ENCODE measurements at places on chromosomes 4 and X. TPM values are rescaled to one million over a fixed set of nuclear protein-coding genes. Genes with fewer than 3 reads are reported as not detected.
A peak's percentile ranks its signal among the peaks of the same experiment; 100 is the strongest.

DNA sequence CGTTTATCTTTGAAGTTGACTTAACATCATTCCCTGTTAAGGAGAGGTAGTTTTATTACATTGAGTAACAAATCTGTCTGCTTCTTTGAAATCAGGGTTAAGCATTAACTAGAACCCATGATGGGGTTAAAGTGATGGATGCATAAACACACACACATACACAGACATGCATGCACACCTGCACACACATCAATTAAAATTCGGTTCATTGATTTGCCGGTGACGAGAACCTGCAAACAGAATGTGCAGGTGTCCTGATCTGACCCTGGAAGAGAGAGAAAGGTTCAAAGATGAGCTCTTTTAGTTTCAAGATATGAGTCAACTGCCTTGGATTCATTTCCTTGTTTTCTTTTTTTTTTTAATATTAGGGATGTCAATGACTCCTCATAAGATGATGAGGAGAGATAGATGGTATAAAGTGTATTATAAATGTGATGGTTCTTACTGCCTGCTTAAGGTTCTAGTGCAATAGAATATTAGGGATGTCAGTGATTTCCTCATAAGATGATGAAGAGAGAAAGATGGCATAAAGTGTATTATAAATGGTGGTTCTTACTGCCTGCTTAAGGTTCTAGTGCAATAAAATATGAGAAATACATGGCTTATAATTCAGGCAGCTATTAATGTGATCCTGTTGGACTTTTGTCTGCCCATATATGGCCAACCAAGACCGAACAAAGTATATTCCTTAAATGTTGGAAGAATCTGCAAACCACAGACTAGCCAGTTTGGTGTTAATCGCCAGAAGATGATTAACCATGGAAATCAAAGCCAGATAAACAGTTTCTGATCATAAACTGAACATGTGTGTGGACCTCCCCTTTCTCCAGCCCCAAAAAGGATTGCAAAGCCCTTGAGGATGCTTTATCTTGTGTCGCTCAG lies 14.1 kb upstream of the CD99 start:
- DNase-seq = no peak

DNA sequence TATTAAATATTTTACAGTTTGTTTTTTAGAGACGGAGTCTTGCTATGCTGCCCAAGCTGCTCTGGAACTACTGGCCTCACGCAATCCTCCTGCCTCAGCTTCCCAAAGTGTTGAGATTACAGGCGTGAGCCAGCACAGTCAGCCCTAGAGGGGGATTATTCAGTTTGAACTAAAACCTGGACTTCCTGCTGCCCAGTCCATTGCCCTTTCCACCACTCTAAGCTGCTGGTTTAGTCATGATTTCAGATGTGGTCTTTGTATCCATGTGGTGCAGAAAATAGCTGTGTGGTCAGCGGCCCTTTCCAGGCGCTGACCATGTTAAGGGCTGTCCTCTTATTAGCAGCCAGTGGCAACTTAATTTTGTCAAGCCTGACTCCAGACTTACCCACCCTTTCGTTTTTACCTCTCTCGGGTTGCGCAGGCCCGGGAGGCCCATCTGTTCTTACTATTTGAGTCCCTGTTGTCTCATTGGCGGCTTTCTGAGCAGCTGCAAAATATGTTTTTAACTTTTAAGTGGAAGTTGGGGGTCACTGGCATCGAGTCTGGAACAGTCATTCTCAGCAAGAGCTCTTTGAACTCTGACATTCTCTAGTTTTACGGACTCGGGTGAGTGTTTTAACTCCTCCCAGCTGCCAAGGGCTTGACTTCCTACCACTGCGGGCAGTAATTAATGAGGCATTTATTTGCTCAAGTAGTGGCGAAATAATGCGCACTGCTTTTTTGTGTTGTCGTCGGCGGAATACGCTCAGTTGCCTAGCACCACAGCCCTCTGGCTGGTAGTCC lies 773 bp upstream of the VMA21 start:
- peak; percentile 52 for DNase-seq

- no peak for DNase-seq
Observed at GRCh38 chr4:24070117-24070516, 180.3 kb upstream of the PPARGC1A start.

FGFBP1 gene
- total RNA-seq = not detected

- DNase-seq = no peak
Observed at GRCh38 chr4:100069207-100069606, 119.1 kb upstream of the H2AZ1 start.

MEPE gene
- total RNA-seq = not detected

ARFIP1 gene
- total RNA-seq = 90.2 TPM

RHOXF1 gene
- not detected for total RNA-seq

DNA sequence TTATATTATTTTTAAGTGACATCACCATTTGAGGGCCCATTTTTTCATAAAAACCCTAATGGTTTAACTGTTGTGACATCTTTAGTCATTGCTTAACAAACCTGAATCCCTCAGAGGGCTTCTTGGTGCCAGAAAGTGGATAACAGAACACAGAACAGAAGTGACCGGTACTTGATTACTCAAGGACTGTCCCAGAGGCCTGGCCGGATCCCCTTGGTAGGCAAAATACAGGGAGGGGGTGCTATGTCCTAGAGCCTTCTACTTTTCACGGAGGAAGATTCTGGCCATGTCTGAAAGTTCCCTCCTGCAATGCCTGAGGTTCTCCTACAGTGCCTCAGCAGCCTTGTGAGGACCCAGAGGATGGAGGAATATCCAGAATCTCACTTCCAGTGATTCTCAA lies 94.3 kb upstream of the DCLK2 start:
- no peak for DNase-seq

Data from Karpas-422 (cell line).